ENCODE measurements at places on chromosomes 16 and 17. TPM values are rescaled to one million over a fixed set of nuclear protein-coding genes. Genes with fewer than 3 reads are reported as not detected.

C17orf78 gene
- total RNA-seq, result not detected

C16orf74 gene
- 5.4 TPM for total RNA-seq

TBC1D26 gene
- not detected for total RNA-seq

OR1D2 gene
- total RNA-seq, result not detected

C16orf92 gene
- total RNA-seq, result not detected

FOXL1 gene
- total RNA-seq, result 24.1 TPM

CPHXL2 gene
- not detected for total RNA-seq

SLC4A1 gene
- total RNA-seq, result not detected

DNAAF1 gene
- not detected for total RNA-seq

FKBP10 gene
- total RNA-seq, result 182 TPM

TMC5 gene
- total RNA-seq, result not detected

MPHOSPH6 gene
- total RNA-seq, result 30.4 TPM

ZNF385C gene
- total RNA-seq, result not detected

OR1A2 gene
- not detected for total RNA-seq

TUBB3 gene
- total RNA-seq, result 253 TPM

CARD14 gene
- 0.17 TPM for total RNA-seq

ATP2C2 gene
- not detected for total RNA-seq

TBC1D3I gene
- 0.51 TPM for total RNA-seq

PSMB3 gene
- total RNA-seq, result 215 TPM

RDM1 gene
- under 0.01 TPM for total RNA-seq

KRTAP3-2 gene
- not detected for total RNA-seq

HOXB13 gene
- not detected for total RNA-seq

SLC5A11 gene
- under 0.01 TPM for total RNA-seq

SHCBP1 gene
- 1.3 TPM for total RNA-seq

KCNG4 gene
- not detected for total RNA-seq

YWHAE gene
- total RNA-seq, result 364 TPM

MPV17L gene
- total RNA-seq, result 0.66 TPM

C16orf82 gene
- not detected for total RNA-seq

PITPNM3 gene
- 0.99 TPM for total RNA-seq

HCFC1R1 gene
- 75.5 TPM for total RNA-seq

HOXB5 gene
- total RNA-seq, result 2.1 TPM

ADAMTS18 gene
- total RNA-seq, result not detected

FN3K gene
- 8.9 TPM for total RNA-seq

All from fibroblast of lung (primary cell).